Inflammatory macrophage treated with lipopolysaccharide for 4 hours (primary cell): ENCODE measurements at places on chromosomes 2 and 18.
A peak's percentile ranks its signal among the peaks of the same experiment; 100 is the strongest.

DNA sequence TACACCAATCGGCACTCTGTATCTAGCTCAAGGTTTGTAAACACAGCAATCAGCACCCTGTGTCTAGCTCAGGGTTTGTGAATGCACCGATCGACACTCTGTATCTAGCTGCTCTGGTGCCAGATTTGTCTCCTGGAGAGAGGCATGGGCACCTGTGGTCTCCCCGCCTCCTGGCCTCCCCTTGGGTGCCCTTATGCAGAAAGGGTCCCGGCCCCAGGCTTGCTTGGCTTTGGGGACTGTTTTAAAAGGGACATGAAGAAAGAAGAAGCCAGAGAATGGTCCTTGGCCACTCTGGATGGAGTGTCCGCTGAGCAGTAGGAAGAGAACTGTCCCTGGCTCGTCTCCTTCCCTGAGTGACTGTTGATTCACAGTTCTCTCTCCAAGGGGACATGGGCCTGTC lies 11.5 kb upstream of the ALPP start:
- DNase-seq = no peak

DNA sequence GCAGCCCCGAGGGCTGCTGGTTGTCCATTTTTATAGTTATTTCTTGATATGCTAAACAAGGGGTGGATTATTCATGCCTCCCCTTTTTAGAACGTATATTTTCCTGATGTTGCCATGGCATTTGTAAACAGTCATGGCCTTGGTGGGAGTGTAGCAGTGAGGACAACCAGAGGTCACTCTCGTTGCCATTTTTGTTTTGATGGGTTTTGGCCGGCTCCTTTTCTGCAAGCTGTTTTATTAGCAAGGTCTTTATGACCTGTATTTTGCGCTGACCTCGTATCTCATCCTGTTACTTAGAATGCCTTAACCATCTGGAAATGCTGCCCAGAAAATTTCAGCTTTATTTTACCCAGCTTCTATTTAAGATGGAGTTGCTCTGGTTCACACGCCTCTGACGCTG lies 825.8 kb upstream of the CDH2 start:
- DNase-seq = no peak

DNA sequence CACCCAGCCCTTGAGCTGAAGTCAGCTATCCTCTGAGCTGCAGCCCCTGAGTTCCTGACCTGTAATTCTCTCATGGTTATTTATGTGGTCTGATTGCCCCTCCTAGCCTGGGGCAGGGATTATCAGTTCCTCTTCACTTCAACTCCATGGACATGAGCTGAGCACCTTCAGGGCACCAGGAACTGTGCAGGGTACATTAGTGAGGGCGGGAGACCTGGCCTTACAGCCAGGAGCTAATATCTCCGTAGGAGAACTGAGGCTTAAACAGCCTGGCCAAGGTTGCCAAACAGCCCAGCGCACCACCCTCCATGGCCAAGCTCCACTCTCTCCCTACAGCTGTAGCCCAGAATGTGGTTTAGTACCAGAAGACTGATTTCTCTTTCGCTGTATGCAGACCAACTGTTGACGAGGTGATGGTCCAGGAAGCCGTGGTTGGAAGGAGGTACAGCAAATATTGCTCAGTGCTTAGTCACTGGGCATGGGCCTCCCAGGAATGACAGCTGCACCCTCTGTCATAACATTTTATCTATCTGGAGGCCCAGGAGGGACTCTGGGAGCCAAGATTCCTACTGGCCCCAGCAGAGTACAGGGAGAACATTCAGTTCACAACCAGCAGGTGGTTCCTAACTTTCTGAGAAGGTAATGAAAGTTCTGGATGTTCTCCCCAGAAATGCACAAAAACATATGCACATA lies 228.7 kb upstream of the SIX2 start:
- DNase-seq = no peak

- DNase-seq = no peak
These were observed 329.4 kb upstream of the RAB12 start for GRCh38 chr18:8279781-8280330.

DNA sequence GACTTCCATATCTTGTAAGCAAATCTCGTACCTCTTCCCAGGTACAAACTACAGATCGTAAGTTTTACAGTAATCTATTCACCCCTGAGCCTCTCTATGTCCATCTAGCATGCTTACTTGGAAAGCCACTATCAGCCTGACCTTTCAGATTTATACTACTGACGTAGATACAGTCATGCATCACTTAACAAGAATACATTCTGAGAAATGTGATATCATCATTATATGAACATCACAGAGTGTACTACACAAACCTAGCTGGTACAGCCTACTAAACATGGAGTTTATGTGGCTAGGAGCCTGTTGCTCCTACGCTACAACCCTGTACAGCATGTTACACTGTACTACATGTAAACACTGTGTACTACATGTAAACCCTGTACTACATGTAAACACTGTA lies 293.2 kb upstream of the ZNF804A start:
- no peak for DNase-seq

DNA sequence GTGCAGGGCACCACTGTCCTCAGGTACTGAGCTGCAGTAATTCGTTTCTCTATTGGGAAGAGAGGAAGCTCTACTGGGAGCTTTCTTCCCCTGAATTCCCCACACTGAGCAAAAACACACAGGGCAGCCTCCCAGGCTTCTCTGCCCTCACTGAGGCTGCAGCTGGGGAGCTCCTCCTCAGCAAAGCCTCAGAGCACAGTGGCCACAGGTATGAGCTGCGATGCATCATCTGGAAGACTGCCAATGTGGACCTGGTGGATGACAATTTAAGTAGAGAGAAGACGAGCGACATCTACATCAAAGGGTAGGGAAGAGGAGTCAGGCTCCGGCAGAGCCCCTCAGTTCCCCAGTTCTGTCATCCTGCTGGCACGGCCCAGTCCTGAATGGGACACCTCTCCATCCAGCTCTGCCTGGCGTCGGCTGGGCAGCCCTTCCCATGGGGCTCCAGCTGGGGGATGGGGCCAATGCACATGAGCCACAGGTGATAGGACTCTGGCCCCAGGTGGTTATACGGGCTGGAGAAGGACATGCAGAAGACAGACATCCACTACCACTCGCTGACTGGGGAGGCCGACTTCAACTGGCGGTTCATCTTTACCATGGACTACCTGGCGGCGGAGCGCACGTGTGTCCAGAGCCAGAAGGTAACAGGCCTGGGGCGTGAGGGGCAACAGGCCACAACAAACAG lies 37.6 kb downstream of the LMAN2L start:
- DNase-seq = no peak

DNA sequence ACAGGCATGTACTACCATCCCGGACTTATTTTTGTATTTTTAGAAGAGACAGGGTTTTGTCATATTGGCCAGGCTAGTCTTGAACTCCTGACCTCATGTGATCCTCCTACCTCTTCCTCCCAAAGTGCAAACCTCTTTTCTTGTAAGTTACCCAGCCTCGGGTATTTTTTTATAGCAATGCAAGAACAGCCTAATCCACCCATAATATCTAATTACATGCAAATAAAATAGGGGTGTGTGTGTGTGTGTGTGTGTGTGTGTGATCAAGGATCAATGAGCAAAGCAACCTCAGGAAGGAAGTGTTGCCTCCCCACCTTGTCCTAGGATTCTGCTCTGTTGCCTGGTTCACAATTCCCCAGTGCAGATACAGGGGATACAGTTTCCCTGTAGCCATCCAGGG lies 45.6 kb downstream of the NGEF start:
- no peak for DNase-seq

DNA sequence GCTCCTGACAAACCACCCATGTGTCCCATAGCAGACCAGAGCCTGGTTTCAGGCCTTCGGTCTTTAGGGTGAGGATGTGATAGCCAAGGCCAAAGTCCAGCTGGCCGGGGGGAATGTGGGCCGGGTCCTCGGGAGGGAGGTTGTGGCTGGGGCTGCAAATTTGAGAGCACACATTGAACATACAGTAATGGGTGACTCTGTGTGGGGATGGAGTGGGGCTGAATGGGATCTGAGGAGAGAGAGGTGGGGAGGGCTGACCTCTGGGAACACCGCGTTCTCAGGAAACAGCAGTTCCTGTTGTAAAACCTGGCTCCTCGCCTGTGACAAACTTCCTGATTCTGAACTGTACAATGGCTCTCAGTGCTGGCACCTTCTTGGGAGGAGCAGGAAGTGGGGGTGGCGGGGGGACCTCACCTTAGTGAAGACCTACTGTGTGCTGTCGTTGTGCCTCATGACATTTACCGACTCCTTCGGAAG lies 48.8 kb downstream of the MCFD2 start:
- no peak for DNase-seq

DNA sequence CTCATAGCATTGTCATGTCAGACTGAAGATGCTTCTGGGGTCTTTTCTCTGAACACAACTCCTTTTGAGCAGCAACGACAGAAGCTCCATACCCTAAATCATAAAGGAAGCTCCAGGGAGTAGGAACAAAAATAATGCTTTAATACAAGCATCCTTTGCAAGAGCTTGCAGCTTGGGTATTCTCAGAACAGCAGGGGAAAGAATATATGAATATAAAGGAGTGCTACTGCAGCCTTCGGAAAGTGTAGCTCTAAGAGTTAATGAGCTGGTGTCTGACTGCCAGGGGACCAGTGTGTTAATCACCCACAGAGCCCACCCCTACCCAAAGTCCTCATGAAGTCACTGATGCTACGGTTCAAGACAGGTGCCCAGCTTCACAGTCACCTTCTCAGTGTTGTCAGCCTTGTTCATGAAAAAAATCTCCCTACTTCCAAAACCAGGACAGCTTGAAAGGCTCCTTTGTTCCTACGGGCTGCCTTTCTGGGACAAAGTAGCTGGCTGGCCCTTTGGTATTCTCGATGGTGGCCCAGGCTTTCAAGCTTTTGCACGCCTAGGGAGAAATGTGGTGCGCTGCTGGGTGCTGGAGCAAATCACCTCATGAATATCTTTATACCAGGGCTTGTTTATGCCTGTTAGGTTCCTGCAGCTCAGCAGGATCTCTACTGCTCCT lies 259.7 kb downstream of the CMPK2 start:
- DNase-seq = no peak

GRCh38 chr18:30361864-30362540 lies 680.5 kb downstream of the DSC3 start:
- no peak for DNase-seq

- DNase-seq = no peak
These were observed 93.2 kb downstream of the KLF7 start for GRCh38 chr2:207072571-207072970.

DNA sequence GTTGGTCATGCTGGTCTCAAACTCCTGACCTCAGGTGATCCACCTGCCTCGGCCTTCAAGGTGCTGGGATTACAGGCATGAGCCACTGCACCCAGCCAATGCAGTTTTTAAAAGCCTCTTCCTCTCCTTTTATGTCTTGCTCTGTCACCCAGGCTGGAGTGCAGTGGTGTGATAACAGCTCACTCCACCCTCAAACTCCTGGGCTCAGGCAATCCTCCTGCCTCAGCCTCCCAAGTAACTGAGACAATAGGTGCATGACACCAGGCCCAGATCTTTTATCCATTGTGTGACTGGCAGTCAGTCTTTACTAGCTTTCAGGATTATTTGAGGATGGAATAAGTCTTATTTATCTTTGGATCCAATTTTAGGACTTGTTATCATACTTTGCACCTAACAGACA lies 13.2 kb downstream of the KCTD18 start:
- no peak for DNase-seq

DNA sequence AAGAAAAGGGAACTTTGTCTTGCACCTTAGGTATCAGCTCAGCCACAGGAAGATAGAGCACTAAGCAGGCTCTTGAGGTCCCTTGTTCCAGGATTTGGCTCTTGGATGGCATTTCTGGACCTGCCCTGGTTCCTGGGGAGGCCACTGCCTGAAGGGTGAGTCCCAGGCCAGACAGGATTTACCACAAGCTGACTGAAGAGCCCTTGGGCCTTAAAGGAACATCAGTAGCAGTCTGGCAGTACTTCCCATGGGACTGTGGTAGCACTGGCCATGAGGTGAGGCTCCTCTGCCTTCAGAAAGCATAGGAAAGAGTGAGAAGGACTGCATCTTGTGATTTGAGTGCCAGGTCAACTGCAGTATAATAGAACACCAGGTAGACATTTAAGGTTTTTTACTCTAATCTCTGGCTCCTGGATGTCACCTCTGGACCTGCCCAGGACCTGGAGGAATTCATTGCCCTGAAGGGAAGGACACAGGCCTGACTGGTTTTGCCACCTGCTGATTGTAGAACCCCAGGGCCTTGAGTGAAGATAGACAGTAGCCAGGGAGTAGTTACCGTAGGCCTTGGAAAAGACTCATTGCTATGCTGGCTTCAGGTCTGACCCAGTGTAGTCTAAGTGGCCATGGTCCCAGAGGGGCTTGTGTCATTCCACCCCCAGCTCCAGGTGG lies 154.4 kb upstream of the CREB1 start:
- no peak for DNase-seq

DNA sequence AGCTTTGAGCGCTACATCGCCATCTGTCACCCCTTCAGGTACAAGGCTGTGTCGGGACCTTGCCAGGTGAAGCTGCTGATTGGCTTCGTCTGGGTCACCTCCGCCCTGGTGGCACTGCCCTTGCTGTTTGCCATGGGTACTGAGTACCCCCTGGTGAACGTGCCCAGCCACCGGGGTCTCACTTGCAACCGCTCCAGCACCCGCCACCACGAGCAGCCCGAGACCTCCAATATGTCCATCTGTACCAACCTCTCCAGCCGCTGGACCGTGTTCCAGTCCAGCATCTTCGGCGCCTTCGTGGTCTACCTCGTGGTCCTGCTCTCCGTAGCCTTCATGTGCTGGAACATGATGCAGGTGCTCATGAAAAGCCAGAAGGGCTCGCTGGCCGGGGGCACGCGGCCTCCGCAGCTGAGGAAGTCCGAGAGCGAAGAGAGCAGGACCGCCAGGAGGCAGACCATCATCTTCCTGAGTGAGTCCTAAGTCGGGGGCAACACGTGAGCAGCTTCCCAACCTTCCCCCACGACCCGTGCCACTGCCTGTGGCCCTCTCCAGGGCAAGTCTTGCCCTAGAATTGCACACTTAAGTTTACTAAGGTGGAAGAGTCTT lies 928 bp downstream of the GPR39 start:
- no peak for DNase-seq

GRCh38 chr18:12597760-12598159 lies 60.1 kb downstream of the SPIRE1 start:
- DNase-seq = peak; percentile 61

DNA sequence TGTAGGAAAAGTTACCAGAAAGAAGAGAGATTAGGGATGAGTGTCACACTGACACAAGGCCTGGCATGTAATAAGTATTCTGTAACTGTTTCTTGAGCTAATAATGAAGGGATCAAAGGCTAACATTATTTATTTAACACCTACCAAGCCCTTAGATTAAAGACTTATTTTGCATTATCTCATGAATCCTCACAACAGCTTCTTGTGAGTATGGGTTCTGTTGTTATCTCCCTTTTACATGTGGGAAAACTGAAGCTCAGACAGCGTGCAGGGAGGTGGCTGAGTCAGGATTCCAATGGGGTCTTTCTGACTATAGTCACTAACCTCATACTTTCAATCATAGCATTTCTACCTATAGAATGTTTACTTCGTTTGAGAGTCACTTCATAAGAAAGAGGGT lies 79.0 kb upstream of the PROKR1 start:
- no peak for DNase-seq

- peak; percentile 5 for DNase-seq
These were observed 224.5 kb downstream of the UXS1 start for GRCh38 chr2:105969552-105969951.

- no peak for DNase-seq
These were observed 4.9 kb downstream of the KIF1A start for GRCh38 chr2:240814946-240815760.

- DNase-seq = no peak
These were observed 353 bp upstream of the SULT1C4 start for GRCh38 chr2:108377401-108377800.

- DNase-seq = no peak
These were observed 129.6 kb downstream of the PPP1R1C start for GRCh38 chr2:182115258-182115657.
